Natural killer cell (primary cell): ENCODE measurements at places on chromosomes 2 and 18. TPM values are rescaled to one million over a fixed set of nuclear protein-coding genes. Genes with fewer than 3 reads are reported as not detected.

GRCh38 chr2:3536682-3537632 lies 17.6 kb upstream of the ADI1 start:
- no peak for DNase-seq

Gene HOXD10
- total RNA-seq = not detected

DNA sequence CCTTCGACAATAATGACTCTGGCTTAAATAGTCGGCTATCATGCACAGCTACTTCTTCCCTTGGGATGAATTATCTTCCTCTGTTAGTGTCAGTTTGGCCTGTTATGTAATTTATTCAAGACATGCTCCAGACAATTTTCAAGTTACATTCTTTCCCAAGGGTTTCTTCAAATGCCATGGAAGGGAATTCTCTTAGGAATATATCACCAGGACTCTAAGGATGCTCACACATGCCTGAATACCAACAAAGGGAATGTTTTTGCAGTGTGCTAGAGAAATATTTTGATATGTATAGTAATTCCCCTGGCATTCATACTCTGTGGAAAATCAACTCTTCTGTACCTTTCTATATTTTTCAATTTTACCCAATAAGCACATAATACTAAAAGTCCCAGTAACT lies 286.0 kb upstream of the KYNU start:
- DNase-seq = no peak

GRCh38 chr2:131641414-131642206 lies 113.9 kb downstream of the CCDC74A start:
- no peak for DNase-seq

GRCh38 chr2:109326306-109326705 lies 197.3 kb downstream of the SH3RF3 start:
- no peak for DNase-seq

- DNase-seq = no peak
Observed at GRCh38 chr2:191032588-191033429, 18.8 kb upstream of the STAT1 start.

DNA sequence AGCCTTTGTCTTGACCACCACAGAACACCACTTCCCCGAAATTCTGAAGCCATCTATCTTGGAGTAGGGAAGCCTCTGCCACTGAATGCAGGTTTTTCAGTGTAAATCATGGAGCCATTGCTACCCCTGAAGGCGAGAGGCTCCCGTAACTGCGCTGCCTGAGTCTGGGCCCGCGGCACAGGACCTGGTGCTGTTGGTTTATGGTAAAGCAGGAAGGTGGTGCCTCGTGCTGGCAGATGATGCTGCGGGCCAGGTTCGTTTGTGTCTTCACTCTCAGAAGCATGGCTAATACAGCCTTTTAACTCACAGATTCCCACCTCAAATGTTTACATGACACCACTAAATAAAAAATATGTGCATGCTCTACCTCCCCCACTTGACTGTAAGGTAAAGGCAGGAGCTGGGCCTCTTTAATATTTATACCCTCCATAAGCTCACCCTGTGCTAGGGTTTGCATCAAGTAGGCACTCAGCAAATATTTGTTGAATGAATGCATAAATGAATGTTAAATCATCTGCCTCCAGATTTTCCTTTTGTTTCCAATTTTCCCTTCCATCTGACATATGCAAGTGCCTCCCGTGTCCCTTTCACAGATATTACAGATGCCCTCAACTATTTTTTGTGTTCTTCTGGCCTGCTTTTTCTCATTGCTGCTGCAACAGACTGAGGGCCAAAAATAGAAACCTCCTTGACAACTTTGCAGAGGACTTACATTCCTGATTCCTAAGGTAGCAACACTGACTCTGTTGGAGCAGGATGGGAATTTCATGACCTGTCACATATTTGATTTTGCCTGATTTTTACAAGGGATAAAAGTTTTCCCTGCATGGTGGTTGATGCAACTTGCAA lies 83.5 kb upstream of the CPO start:
- no peak for DNase-seq

Gene B3GNT7
- 113 TPM for total RNA-seq

DNA sequence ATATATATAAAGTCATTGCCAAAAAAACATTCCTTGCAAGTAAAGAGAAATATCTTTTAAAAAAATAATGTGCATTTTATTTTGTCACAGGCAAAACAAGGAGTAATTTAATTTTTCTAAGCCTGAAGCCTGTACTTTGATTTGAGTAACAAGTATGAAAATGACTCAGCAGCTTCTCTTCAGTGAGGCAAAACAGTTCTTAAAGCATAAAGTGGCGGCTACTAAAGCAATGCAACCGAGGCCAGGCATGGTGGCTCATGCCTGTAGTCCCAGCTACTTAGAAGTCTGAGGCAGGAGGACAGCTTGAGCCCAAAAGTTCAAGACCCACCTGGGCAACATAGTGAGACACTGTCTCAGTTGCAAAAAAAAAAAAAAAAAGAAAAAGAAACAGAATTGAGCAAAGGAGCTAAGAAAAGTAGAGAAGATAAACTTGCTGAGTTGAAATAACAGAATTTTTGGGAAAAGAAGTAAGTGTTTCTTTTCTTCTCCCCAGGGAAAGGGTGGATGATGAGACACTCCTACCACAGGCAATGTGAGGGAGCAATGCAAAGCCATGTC lies 29.6 kb downstream of the DOK1 start:
- DNase-seq = no peak

GRCh38 chr2:75140288-75140687 lies 59.0 kb downstream of the TACR1 start:
- no peak for DNase-seq

DNA sequence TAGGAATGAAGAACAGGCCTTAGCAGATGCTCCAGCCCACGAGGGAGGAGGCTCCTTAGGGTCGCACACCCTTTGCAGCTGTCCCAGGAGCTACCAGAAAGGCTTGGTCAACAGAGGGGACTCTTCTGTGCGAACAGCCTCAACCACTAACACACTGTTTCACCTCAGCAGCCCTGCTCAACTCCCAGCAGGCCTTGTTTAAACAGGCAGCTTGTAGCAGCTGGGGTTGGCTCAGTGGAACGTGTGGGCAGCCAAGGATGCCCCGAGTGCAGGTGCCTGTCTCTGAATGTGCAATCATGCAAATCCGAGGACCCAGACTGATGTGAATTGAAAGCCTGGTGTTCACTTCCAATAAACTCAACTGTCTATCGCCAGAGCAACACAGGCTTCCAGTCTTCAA lies 88.7 kb upstream of the CXCR4 start:
- DNase-seq = no peak

Gene TUBB8B
- total RNA-seq = not detected

GRCh38 chr2:189091253-189091652 lies 88.3 kb downstream of the COL5A2 start:
- no peak for DNase-seq

DNA sequence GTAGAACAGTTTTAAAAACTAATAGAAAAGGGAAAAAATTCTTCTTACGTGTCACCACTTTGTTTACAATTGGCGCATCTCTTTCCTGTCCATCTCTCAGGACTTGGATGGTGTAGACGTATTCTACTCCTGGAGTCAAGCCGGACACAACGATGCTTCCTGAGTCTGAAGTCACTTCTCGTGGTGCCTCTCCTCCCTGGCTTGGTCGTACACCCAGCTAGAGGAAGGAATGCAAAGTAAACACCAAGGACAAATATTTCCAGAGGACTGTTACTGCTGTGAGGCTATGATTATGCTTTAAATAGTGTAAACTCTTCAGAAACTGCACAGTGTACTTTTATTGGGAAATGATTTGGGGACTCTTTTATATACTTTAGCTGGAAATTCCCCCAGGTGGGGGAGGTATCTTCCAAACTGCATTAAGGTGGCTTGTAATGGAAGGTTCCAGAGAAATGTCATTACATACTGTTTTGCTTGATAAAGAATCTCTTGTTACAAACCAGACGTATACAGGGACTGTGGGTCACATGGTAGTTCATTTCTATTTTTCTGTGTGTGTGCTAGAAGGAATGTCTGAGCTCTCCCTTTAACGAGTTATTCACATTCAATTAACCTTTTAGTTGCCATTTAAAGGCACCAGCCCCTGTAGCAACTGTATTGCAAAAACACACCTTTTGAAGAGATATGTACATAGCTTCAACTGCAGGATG lies 38.1 kb downstream of the FN1 start:
- DNase-seq = no peak

- no peak for DNase-seq
Observed at GRCh38 chr2:7973801-7974480, 707.9 kb upstream of the ID2 start.

Gene SULT1C2
- total RNA-seq = not detected

- no peak for DNase-seq
Observed at GRCh38 chr18:8657050-8657820, 48.0 kb downstream of the RAB12 start.

Gene GYPC
- 78.7 TPM for total RNA-seq

GRCh38 chr18:41465386-41465785 lies 489.6 kb upstream of the PIK3C3 start:
- no peak for DNase-seq

- DNase-seq = peak; percentile 67
Observed at GRCh38 chr2:60707750-60708371, 48.2 kb upstream of the PAPOLG start.

Gene GKN2
- total RNA-seq = not detected
